ENCODE measurements at places on chromosomes 2 and 18.

DNA sequence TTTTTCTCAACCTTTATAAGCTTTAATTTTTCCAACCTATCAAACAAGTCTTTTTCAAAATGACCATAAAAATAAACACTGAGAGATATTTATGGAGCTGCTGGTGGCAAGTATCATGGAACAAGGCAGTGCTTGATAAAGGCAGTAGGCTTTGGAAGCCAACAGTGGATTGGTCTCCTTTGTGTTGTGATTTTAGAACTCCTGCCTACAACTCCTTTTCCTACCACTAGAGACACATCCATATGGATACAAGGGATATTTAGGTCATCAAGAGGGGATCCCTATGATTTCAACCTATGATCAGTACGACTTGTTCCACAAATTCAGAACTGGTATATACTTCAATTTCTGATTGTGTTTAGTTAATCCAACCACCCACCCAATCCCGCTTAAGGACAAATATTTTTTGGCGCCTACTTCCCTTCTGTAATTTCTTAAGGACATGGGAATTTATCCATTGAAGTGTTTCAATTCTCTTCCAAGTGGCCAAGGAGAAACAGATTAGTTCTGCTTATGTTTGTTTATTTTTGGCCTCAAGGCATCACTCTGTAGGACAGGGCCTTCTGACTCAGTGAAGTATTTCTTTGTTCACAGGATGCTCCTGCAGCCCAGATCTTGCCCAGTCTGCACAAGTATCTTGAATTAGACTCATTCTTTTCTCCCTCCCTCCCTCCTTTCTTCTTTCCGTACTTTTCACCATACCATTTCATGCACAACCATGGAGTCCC is 2119.6 kb upstream of the PIK3C3 start:
- DNase-seq = no peak

- peak; percentile 75 for DNase-seq
Observed at GRCh38 chr2:120892967-120893667, 157.4 kb downstream of the GLI2 start.

DNA sequence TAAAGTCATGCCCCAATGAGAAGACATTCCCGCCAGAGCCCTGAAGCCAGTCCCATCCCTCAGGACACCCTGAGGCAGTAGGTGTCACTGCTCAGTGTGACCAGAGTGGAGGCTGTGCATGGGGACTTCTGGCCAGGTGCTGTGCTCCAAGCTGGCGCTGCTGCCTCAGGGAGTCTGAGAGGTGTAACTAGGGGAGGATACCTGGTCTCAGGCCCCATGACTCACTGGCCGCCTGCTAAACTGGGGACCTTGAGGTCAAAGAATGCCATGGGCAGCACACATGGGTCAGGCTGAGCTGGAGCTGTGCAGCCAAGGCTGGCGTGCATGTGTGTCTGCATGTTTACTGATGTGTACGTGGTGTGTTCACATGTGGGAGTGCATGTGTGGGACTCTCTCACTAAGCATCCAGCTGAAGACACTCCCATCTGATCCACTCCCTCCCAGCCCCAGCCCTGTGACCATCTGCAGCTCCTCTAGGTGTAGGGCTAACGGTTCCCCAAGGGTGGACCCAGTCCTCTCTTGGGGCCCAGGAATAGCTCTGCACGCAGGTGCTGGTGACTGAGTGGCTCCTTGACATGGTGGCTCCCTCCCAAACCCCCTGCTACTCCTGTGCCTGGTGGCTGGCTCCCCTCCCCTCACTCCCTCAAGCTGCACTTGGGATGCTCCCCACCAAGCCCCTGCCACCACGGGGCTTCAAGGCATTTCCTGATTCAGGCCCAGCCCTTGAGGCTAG is 16.5 kb downstream of the HS6ST1 start:
- DNase-seq = no peak

DNA sequence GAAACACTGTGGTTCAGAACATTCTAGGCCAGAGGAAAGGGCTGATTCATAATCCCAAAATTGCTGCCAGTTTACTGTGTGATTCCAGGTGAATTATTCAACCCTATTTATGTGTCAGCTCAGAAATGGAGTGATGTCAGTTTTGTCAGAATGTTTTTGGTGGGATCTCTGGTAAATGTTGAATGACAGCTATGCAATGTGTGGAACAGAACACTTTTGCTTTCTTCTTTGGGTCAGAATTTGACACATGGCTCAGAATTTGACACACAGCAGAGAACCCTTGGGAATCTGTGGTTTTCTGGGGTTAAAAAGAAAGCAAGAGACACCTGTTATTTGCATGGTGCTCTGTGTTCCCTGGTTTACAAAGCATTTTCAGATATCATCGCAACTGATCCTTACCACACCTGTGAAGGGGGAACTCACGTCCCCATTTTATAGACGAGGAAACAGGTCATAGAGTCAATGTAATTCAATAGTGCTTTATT is 1.6 kb upstream of the MTA3 start:
- DNase-seq = no peak

DNA sequence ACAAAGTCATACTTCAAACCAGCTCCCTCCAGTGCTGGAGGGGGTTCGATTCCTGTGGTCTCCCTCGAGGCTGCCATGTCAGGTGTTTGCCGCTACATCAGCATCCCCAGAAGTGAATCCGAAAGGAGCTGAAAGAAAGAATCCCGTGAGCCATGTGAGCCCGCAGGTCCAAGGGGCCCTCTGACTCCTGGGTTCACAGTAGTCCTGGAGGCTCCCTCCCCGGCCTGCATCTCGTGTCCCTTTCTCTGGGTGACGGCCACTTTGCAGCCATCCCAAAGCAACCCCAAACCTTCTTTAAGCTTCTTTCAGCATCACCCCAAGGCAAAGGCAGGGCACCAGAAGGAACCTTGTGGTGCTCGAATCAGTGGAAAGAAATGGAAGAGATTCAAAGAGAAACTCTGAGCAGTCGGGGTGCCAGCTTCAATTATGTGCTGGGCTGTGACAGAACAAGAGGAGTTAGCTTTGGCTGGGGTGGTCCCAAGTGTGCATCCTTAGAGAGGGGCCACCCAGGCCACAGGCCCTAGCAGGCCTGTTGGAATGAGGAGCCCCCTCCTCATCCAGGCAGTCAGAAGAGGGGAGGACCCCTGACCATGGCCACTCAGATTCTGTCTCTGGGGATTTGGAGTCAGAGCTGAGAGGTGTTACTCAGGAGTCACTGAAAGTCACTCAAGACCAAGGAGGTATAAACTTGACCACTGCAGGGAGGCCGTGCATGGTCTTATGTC is 59.7 kb downstream of the CIB4 start:
- no peak for DNase-seq

- DNase-seq = peak; percentile 53
Observed at GRCh38 chr2:76667821-76668271, 854.3 kb downstream of the LRRTM4 start.

- peak; percentile 13 for DNase-seq
Observed at GRCh38 chr18:24810561-24811305, 350.3 kb downstream of the HRH4 start.

- no peak for DNase-seq
Observed at GRCh38 chr2:223032187-223033142, 19.5 kb upstream of the KCNE4 start.

DNA sequence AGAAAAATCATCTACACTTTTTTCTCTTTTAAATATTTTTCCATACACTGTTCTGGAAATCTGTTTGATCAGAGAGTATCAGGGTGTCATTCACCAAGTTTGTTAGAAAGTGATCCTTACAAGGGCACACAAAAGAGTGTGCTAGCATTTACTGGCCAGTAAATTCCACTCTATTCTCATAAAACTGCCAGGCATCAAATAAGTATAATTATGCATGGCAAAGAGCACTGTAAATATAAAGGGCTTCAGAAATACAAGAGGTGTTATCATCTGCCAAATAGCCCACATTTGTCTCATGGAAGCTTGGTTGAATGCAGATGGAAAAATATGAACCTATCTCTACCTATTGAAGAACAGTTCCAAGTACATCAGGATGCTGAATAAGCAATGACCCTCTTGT is 847.3 kb upstream of the ACVR2A start:
- DNase-seq = no peak

DNA sequence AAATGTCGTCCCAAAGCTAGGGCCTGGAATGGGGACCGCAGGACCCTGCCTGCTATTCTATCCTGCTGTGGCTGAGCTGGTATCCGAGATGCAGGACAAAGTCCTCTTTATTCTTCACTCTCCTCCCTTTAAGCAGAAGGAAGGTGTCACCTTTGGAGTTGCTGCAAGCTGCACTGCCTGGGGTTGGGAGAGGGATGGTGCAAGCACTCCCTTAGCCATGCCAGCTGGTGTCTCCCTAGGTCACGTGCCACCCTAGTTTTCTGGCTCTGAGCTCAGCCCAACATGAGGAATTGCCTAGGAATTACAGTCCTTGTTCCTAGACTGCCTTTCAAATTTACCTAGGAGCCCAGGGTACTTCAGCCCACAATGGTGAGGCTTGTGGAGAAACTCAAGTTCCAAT is 21.4 kb upstream of the FAM228A start:
- no peak for DNase-seq

GRCh38 chr2:167708998-167709397 is 538.4 kb downstream of the STK39 start:
- DNase-seq = no peak

DNA sequence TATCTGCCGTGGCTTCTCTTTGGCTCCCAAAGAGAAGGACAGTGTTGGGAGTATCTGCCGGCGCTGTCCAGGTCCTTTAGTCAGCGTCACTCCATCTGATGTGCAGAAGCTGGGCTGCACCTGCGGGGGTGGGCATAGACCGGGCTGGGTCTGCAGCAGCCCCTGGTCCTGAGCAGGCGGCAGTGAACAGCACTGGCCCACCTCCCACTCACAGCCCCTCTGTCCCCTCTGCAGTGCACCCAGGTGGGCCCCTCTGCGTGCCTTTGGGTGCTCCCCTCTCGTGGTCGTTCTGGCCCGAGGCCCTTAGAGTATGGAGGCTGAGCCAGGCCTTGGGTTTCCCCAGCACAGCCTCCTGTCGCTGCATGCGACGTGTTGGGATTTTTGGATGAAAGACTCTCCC is 95.7 kb downstream of the USP40 start:
- no peak for DNase-seq

DNA sequence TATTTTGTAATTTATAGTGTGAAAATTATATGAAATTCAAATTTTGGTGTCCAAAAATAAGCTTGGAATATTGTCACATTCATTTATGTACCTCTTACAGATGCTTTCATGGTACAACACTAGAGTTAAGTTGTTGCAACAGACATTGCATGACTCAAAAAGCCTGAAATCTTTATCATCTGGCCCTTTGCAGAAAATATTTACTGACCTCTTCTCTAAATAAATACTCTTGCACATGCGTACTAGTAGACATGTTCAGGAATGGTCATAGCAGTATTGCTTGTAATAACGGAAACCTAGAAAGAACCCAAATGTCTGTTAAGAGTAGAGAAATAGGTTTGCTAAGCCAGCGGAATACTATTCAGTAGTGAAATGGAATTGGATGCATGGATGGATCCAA is 60.4 kb downstream of the GALNT1 start:
- no peak for DNase-seq

GRCh38 chr2:96427917-96428316 is 77.2 kb downstream of the NEURL3 start:
- DNase-seq = no peak

- no peak for DNase-seq
Observed at GRCh38 chr2:14619441-14619840, 13.1 kb upstream of the LRATD1 start.

GRCh38 chr2:76039505-76039904 is 328.8 kb upstream of the GCFC2 start:
- no peak for DNase-seq

GRCh38 chr18:1292167-1292566 is 387.5 kb downstream of the ADCYAP1 start:
- no peak for DNase-seq

DNA sequence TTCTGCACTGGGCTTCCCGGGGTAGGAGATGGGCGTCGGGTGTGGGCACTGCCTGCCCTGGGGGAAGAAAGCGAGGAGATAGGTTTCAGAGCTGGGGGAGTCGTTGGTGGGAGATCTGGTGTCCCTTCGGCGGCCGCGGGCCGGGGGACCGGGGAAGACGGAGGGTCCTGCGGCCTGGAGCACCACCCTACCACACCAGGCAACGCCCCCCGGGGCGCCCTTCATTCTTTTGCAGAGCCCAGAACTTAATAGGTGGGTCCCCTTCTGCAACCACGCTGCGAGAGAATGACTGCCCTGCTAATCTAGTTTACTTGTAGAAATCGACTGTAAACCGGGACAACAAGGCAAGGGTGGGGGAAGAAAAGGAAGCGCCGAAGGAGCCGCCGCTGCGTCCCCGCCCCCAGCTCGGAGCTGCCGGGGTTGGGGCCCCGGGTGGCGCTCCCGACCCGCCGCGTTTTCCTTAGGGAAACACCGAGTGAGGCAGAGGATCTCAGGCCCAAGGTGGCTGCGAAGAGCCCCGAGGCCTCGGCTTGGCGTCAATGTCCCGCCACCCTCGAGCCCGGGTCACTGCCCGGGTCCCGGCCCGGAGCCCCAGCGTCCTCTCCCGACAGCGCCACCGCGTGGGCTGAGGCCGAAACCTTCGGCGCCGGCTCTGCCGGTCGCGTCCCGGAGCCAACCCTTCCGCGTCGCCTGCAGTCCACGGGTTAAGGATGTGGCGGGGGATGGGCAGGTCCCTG is 5.4 kb upstream of the SATB2 start:
- DNase-seq = peak; percentile 44
